T-helper 17 cell (primary cell): ENCODE measurements at places on chromosomes 16 and 17. TPM values are rescaled to one million over a fixed set of nuclear protein-coding genes. Genes with fewer than 3 reads are reported as not detected.

IL34 gene
- not detected for total RNA-seq

FOXN1 gene
- not detected for total RNA-seq

TMEM132E gene
- not detected for total RNA-seq

TBC1D3B gene
- 3.5 TPM for total RNA-seq

ADAD2 gene
- not detected for total RNA-seq

CLEC18A gene
- total RNA-seq = 2.1 TPM

ZDHHC1 gene
- total RNA-seq = 0.35 TPM

GPR139 gene
- total RNA-seq = not detected

TLCD1 gene
- 1.4 TPM for total RNA-seq

DNA sequence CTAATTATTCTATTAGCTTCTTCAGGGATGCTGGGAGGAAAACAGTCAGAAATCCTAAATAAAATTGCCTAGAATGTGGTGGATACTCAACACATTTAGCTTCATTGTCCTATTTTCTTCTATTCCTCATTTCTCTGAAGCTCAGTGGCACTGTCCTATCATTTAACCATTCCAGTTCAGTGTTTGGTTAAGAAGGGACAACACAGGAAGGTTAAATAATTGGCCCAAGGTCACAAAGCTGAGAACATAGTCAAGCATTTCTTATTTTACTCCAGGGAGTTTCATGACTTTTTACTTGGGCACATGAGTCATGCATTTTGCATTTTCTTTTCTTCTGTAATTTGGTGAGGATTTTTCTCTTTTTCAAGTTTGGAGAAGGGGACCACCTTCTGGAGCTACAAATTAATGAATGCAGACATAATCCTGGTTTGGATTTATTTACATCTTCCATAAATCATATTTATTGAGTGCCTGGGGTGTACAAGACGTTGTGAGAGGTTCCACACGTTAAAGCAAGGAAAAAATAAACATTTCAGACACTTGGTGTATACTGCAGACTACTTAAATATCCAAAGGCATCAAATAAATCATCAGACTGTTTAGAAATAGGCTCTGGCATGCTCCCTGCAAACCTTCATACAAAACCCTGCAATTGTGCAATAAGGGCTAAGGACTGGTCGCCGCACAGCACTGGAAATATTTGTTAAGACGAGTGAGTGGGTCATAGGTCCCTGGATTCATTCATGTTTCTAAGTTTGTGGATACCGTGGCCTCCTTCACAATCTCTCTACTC lies 263.9 kb downstream of the MAF start:
- no peak overlapping the region for H3K27ac ChIP-seq
- H3K4me3 ChIP-seq = no peak overlapping the region
- no peaks in the 10 kb centered on the region for H3K27me3 ChIP-seq
- no peak for DNase-seq
- peaks cover 6% of the 10 kb centered on the region for H3K4me1 ChIP-seq

- peaks cover 3% of the 10 kb centered on the region for H3K4me1 ChIP-seq
- H3K27me3 ChIP-seq = no peaks in the 10 kb centered on the region
- H3K36me3 ChIP-seq = peaks cover 2% of the 10 kb centered on the region
- no peak overlapping the region for H3K27ac ChIP-seq
- no peak for DNase-seq
- H3K4me3 ChIP-seq = no peak overlapping the region
These were observed 7.2 kb downstream of the EFCAB5 start for GRCh38 chr17:29948448-29949215.

GRCh38 chr16:86739808-86740207 lies 161.5 kb downstream of the FOXL1 start:
- peak overlapping the region; percentile 42 for H3K4me3 ChIP-seq
- DNase-seq = no peak
- H3K27me3 ChIP-seq = peaks cover 70% of the 10 kb centered on the region
- H3K36me3 ChIP-seq = peaks cover 8% of the 10 kb centered on the region

DNA sequence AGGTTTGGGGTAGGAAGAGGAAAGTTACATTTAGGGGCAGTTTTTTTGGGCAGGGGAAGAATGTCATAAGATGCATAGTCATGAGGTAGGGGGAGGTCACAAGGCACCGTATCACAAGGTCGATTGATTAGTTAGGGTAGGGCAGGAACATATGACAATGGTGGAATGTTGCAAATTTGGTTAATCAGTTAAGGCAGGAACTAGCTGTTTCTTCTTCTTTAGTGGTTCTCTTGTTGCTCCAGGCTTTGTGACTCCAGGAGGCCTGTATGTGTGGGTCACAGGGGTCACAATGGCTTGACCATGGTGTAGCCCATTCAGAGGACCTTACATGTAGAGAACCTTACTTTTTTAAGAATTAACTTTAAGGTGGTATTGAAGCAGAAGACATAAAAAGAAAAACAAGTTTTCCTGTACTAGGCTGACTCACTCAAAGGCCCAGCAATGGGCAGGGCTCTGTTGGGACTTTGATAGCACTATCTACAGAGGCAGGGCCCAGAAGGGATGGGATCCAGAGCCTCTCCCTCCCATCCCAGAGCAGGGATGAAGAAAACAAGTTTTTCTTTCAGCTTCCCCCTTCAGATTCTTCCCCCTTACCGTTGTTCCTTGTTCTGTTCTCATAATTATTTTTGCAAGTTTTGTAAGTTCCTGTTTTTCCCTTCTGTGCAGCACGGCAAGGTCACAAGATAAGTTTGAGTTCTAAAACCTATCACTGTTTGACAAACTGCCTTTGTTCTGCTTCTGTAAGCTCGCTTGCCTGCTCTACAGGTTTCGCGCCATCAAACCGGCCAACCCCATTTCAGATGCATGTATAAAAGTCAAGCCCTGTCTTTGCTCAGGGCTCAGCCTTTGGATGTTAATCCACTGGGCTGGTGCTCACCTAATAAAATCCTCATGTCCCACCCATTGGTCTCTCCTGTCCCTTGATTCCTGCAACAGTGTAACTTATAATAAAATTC lies 45.8 kb upstream of the ATF7IP2 start:
- H3K36me3 ChIP-seq = peaks cover 3% of the 10 kb centered on the region
- no peak overlapping the region for H3K4me3 ChIP-seq
- no peak overlapping the region for H3K27ac ChIP-seq
- peaks cover 2% of the 10 kb centered on the region for H3K4me1 ChIP-seq
- DNase-seq = no peak
- H3K27me3 ChIP-seq = no peaks in the 10 kb centered on the region

DNA sequence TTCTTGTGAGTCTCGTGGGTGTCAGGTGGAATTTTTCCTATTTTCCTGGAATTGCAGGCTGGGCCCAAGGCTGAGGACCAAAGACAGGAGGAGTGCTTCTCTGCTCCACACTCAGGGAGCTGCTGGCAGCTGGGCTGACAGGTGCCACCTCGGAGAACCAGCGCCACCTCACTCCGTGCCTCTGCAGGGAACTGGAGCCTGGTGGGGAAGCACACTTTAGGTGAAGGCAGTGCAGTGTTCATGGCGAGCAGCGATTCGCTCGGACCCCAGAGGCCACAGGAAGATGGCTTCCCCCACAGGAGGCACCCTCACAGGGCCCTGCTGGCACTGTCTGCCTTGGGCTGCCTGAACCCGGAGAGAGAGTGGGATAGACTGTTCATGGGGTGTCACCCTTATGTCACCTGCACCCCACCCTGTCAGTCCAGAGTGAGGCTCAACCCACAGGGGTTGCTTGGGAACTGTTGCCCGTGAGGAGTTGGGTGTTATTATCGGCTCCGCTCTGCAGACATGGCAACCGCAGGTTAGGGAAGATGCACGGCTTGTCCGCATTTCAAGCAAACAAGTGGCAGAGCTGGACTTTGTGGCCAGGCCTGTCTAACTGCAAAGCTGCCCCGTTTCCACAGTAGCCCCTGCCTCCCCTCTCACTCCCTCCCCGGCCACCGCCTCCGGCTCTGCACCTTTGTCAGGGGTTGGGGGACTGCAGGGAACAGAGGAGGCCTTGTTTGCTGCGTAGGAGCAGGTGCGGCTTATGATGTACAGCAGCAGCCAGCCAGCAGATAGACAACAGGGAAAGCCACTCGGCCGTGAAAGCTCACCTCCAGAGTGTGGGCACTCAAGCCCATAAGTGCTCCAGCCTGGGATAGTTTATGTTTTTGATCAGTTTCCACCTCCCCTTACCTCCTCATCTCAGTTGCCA lies 15.5 kb downstream of the TBC1D24 start:
- no peak overlapping the region for H3K27ac ChIP-seq
- peaks cover 13% of the 10 kb centered on the region for H3K4me1 ChIP-seq
- no peaks in the 10 kb centered on the region for H3K27me3 ChIP-seq
- no peak overlapping the region for H3K4me3 ChIP-seq
- no peak for DNase-seq

DNA sequence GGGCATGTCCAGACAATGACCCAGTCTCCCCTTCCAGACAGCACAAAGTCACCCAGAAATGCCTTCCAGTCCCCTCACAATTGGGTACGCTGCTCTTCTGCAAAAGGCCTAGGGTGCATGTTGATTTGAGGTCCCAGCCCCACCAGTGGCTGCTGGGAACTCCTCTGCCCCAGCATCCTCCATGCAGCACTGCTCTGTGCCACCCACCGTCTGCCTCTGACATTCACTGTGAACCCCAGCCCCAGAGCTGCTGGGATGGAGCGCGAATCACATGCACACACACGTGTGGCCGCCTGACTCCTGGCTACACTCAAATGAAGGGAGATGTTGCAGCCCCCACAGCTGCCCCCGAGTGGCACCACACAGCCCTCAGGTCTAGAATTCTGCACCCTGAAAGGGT lies 1.2 kb upstream of the C17orf113 start:
- peaks cover 42% of the 10 kb centered on the region for H3K27me3 ChIP-seq
- peaks cover 10% of the 10 kb centered on the region for H3K4me1 ChIP-seq
- H3K36me3 ChIP-seq = no peaks in the 10 kb centered on the region
- peak overlapping the region; percentile 81 for H3K4me3 ChIP-seq
- DNase-seq = no peak

- H3K4me3 ChIP-seq = no peak overlapping the region
- no peak overlapping the region for H3K27ac ChIP-seq
These were observed 17.4 kb upstream of the BRD7 start for GRCh38 chr16:50386139-50386538.

GRCh38 chr17:82752371-82753200 lies 721 bp downstream of the TBCD start:
- H3K36me3 ChIP-seq = no peaks in the 10 kb centered on the region
- H3K27me3 ChIP-seq = no peaks in the 10 kb centered on the region
- H3K4me3 ChIP-seq = peak overlapping the region; percentile 87
- no peak overlapping the region for H3K27ac ChIP-seq

DNA sequence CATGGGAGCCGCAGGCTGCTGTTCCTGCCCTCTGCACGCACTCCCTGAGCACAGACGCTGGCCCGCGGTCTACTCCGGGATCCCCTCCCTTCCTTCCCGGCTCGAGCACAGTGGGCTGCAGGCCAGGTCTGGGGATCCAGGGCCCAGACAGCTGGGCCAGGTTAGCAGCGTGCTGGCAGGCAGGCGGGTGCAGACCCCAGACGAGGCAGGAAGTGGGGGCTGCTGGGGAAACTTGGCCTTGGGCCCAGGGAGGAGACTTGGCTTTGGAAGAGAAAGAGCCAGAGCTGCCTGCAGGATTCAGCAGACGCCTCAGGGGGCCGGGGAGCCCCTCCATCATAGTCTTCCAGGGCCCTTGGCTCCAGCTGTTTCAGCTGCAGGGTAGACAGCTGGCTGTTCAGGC lies 30.2 kb upstream of the ABCC3 start:
- H3K27me3 ChIP-seq = peaks cover 58% of the 10 kb centered on the region
- no peak for DNase-seq
- H3K4me1 ChIP-seq = no peaks in the 10 kb centered on the region
- no peak overlapping the region for H3K27ac ChIP-seq
- H3K36me3 ChIP-seq = peaks cover 4% of the 10 kb centered on the region
- H3K4me3 ChIP-seq = no peak overlapping the region

DNA sequence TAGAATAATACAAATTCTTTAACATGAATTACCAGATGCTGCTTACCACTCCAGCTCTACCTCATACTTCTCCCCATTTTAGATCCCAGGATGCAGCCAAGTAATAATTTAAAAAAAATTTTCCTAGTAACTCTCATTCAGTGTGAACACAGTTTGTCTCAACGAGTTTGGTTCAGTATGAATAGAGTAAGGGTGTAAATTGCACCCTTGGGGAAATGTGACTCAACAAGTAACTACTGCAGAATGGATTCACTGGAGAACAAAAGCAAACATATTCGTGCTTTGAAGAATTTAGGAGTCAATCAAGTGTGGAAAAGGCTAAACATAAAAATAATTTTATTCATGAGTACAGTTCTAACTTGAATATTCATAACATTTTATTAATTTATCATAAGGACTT lies 23.0 kb downstream of the KCNJ16 start:
- H3K4me3 ChIP-seq = no peak overlapping the region
- H3K4me1 ChIP-seq = no peaks in the 10 kb centered on the region
- no peak for DNase-seq
- peaks cover 23% of the 10 kb centered on the region for H3K27me3 ChIP-seq
- H3K36me3 ChIP-seq = no peaks in the 10 kb centered on the region

- H3K4me3 ChIP-seq = peak overlapping the region; percentile 45
- DNase-seq = no peak
- H3K27me3 ChIP-seq = no peaks in the 10 kb centered on the region
- peaks cover 14% of the 10 kb centered on the region for H3K4me1 ChIP-seq
These were observed 32.4 kb downstream of the SNX11 start for GRCh38 chr17:48139944-48140343.

DNA sequence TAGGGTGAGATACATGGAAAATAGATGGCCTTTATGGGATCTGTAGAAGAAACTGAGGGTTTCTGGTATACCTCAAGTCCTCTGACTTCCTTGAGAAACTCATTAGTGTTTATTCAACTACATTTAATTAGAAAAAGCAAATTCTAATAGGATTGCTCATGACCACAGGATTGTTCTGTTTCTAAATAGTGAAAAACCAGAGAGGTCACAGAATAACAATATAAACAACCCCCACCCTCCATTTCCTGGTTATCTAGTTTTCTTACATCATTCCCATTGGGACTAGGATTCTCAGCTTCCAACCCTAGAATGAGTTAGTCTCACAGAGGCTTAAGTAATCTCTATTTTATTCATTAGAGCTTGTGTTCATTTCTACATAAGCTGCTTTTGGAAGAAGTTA lies 30.0 kb downstream of the SF3B3 start:
- no peak overlapping the region for H3K4me3 ChIP-seq
- peaks cover 10% of the 10 kb centered on the region for H3K36me3 ChIP-seq
- peaks cover 16% of the 10 kb centered on the region for H3K4me1 ChIP-seq

- peaks cover 2% of the 10 kb centered on the region for H3K4me1 ChIP-seq
- no peak overlapping the region for H3K27ac ChIP-seq
- no peak overlapping the region for H3K4me3 ChIP-seq
- H3K36me3 ChIP-seq = no peaks in the 10 kb centered on the region
- DNase-seq = no peak
These were observed 64.8 kb downstream of the VAT1L start for GRCh38 chr16:77853161-77853560.

GRCh38 chr16:11986521-11987057 lies 10.1 kb downstream of the SNX29 start:
- no peaks in the 10 kb centered on the region for H3K36me3 ChIP-seq
- DNase-seq = no peak
- peaks cover 16% of the 10 kb centered on the region for H3K4me1 ChIP-seq
- no peak overlapping the region for H3K4me3 ChIP-seq

DNA sequence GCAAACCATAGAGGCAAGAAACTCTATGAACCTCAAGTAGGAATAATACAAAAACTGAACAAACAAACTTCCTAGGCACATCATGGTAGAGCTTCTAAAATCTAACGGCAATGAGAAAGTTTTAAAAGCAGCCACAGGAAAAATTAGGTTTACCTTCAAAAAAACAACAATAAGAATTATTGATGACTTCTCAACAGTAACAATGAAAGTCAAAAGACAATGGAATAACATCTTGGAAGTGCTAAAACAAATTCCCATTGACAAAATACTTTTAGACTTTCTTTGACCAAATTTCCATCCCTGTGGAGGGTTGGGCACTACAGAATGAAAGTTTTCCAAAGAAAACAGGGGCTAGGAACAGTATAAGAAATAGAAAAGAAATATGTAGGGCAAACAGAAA lies 222.9 kb upstream of the ERCC4 start:
- no peaks in the 10 kb centered on the region for H3K27me3 ChIP-seq
- no peak overlapping the region for H3K27ac ChIP-seq
- no peak overlapping the region for H3K4me3 ChIP-seq
- no peaks in the 10 kb centered on the region for H3K4me1 ChIP-seq
